Activated gamma-delta T cell treated with Interleukin-2 at 50 U/mL for 16 hours (primary cell): ENCODE measurements at places on chromosomes 1 and 21.

DNA sequence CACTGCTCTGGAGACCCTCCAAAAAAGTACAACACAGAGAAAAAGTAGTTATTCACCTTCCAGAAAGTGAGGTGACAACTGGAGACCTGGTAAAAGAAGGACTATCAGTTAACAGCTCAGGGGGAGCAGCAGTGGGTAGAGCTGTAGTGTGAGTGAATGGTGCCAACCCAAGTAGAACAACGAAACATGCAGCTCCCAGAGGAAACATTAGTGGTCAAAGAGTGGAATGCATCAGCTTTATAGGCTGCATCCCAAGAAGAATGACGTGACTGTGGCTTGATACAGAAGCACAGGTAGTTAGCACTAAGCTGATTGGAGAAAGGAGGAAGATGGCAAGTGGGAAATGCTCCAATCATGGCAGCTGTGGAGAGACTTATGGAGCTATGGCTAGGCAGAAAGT, 275.7 kb upstream of the CAMK1G start:
- no peak for DNase-seq

DNA sequence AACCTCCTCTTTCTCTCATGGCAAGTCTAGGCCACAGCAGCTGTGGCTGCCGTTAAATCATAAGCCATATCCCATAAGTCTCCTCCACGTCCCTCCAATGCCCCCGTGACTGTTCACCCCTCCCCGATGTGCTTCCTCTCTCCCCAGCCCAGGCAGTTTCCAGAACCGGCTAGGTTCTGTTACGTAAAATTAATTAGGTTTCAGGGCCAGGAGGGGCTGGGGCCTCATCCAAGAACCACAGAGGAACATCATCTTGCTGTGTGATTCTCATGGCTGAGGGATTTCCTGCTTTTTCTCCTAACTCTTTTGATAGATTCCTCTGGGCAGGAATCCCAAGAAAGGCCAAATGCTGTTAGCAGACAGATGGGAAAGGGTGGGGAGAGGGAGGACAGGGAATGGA, 141.8 kb upstream of the AJAP1 start:
- no peak for DNase-seq

DNA sequence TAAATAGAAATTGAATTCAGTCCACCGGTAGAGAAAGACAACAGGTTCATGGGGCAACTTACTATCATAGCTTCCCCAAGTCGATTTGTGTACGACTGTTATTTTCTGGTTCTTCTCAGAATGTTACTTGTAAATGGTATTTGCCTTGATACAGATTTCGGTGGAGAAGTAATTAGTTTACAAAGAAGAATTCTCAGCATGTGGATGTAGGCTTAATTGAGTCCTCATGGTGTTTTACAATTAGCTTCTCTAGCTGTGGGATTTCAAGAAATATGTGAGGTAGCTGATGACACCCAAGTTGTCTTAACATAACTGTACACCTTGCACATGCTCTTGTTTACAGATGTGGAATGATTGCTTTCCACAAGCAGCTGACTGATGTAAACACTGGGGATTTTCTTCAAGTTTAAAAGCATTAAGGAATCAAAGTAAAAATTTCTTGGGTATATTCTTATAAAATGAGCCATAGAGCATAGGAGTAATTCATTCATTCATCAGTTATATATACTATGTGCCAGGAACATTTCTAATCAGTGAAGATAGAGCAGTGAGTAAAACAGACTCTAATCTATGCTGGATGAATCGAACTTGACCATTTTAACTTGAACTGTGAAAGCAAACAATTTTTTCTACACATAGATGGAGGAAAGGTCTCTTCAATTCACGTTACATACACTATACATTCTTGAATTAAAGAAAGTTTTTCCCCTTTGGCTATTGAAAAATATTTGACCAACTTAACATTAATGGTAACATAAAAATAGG, 1.4 kb downstream of the MACO1 start:
- DNase-seq = no peak

DNA sequence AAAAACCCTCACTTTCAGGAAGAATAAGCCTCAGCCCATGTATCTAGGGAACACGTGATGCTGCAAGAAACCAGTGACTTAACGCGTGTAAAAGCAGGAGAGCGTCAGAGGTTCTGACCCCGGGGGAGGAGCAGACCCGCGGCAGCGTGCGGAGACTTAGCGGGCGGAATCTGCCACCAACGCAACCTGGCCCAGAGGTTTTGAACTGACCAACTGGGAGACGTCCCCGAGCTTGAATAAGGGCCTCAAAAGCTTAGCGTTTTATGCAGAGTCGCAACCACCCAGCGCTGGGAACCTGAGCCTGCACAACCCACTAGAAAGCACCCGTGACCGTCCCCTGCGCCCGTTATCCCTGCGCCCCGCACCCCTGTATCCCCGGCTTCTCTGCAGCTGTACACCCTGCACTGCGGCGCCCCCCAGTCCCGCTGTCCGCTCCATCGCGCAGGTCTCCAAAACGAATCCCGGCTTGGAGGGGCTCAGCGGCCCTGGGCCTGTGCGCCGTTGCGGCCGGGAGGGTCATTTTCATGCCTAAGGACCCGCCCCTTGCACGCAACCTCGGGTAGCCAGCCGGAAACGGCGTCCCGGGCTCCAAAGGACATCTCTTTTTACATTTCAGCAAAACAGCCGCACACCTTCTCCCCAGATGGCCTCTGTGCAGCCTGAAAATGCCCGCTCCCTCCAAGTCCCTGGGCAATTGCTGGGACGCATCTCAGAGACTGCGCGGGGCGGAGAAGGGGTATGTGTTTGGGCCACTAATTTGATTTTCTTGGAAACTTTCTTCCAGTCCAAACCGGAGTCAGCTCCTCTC, 29.4 kb upstream of the TRIM17 start:
- DNase-seq = no peak

DNA sequence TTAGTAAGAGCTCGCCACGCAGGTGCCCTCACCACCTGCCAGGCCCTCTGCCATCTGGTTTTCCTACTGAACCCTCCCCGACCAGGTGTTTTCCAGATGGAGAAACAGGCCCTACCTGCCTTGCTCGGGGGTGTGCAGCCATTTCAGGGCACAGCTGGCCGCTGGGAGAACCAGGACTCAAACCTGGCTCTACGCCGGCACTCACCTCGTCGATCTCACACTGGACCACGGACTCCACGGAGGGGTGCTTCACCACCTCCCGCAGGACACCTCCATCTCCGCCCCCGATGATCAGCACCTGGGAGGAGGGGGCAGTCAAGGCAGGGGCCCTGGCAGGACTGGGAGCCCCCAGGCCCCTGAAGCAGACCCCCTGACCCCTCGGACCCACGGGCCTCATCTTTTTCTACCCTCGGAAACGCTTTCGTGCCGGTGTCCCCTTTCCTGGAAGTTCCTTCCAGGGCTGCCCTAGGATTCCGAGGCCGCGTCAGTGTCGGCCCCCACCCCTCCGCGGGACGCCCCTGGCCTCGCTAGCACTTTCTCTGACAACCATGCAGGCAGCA, 1.1 kb downstream of the SRM start:
- DNase-seq = no peak

- DNase-seq = no peak
These were observed 322.8 kb downstream of the SPATA17 start for GRCh38 chr1:217953922-217954321.

DNA sequence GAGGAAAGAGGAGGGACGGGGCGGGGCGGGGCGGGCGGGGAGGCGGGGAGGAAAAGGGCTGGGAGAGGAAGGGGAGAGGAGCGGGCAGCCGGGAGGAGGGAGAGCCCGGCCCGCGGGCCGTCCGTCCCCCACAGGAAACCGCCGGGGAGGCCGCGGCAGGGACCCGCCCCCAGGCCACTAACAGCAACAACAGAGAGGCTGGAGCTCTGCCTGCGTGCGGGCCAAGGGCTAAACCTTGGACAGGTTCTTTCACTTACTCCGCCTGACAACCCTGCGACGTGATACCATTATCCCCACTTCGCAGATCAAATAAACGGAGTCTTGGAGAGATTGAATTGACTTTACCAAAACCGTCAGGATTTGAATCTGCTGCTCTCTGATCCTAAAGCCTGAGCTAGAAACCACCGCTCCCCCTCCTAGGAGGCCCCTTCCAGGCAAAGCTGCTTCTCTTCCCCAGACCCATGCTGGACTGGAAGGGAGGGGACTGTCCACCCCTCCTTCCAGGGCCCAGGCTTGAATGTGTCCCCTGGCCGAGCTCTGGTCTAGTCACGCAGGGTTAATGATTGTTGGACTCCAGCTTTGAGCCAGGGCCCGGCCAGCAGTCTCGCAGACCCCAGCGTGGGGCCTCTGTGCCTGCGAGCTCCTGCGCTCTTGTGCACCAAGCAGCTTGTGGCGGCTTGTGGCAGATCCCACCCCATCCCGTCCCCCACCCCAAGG, at the start of gene EVA1B:
TSS of gene EVA1B (minus strand) at position 10 of the 717 bp plus-strand sequence. CDS start 608 bp downstream, outside the sequence.
- DNase-seq = peak; percentile 32

DNA sequence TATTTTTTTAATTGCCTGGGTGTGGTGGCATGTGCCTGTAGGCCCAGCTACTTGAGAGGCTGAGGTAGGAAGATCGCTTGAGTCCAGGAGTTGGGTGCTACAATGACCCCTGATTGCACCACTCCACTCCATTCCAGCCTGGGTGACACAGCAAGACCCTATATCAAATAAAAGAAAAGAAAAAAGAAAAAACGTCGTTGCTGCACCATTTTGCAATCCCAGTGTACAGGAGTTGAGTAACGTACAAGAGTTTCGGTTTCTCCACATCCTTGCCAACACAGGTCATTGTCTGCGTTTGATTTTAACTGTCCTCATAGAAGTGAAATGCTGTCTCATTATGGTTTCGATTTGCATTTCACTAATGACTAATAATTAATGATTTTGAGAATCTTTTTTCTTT, 7.9 kb downstream of the ZNF684 start:
- DNase-seq = no peak

- no peak for DNase-seq
These were observed 345.5 kb downstream of the DISC1 start for GRCh38 chr1:231972111-231972445.

GRCh38 chr21:36471254-36471723, 8.6 kb downstream of the CLDN14 start:
- DNase-seq = no peak

GRCh38 chr1:206887701-206888100, 9.5 kb upstream of the IL24 start:
- no peak for DNase-seq

DNA sequence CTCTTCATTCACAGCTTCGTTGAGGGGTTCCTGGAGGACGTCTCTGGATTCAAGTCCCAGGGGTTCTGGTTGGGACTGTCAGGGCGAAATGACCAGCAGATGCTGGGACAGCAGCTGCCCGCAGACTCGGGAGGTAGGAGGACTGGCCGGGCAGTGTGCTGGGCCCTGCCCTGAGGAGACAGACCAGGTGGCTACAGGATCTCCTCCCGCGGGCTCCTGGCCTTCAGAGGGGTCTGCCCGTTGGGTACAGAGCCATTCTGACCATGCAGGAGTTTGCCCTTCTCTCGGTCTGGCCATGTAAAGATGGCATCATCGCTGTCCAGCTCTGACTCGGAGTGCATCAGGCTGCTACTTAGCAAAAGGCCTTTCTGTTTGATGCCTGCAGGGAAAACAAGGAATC, 122.5 kb downstream of the KIAA0319L start:
- DNase-seq = no peak
